ENCODE measurements at places on chromosomes 4 and X.

- no peak for DNase-seq
Observed at GRCh38 chr4:41533680-41534079, 4.3 kb upstream of the LIMCH1 start.

DNA sequence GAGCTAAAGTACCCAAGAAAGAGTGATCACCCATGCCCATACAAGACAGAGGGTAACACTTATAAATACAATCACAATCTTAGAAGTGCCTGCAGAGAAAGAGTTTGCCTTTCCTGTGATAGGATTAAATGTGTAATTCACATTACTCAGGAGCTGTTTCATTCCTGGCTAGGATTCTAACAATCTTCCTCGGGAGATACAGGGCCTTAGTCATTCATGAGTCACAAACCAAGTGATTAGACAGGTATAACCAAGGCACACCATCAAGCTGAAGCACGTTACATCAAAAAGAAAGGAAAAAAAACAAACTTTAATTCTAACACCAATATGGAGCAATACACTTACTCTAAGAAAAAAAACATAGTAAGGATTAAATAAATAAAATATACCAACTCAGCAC lies 14.9 kb downstream of the ABCG2 start:
- DNase-seq = no peak

DNA sequence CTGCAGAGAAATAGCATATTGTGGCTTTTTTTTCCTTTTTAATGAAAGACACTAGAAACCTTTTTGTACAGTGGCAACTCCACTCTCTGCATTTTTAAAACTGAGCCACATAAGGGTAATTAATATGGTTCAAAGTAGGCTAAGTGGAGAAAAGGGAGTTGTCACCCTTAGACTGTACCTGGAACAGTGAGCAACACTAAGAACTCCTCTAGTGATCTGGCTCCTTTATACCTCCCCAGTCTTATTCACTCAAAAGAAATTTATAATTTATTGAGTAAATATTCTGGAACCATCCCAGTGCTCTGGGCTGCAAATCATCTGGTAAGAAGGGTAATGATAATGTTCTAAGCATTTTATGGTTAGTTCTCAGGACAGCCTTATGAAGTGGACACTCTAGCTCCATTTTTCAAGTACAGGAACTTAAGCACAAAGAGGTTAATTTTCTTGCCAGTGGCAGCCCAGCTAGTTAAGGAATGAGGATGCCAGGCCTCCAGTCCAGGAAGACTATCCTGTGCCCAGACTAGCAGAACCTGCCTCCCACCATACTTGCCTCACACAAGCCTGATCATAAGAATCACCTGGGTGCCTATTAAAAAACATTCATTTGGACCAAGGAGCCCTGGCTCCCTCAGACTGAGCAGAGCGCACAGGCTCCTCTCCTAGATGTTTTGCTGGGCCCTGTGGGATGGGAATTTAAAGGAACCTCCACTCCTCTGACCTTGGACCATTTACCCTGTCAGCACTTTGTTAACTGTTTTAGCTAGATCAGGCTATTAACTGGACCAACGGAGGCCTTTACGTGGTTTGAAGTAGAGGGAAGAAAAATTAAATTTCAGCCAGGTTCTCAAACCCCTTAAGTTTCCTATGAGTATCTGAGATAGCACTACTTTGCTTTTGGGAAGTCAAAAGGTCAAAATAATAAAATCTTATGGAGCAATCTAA lies 102.6 kb downstream of the PDE5A start:
- no peak for DNase-seq

DNA sequence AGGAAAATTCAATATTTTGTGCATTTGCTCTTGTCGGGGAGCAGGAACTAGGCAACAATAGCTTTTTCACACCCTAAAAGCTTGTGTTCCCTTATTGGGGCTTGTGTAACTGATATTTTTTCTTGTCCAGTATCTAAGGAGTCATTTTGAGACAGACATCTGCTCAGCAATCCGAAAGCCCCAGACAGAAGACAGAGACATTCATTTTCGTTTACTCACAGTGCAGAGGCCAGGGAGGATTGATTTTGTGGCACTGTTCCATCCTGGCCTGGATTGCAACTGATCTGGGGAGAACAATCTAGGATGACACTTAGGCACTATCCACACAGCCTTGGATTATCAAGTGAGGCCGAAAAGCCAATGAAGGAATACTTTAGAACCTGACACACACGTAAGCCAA lies 27.4 kb upstream of the PLAC1 start:
- no peak for DNase-seq

DNA sequence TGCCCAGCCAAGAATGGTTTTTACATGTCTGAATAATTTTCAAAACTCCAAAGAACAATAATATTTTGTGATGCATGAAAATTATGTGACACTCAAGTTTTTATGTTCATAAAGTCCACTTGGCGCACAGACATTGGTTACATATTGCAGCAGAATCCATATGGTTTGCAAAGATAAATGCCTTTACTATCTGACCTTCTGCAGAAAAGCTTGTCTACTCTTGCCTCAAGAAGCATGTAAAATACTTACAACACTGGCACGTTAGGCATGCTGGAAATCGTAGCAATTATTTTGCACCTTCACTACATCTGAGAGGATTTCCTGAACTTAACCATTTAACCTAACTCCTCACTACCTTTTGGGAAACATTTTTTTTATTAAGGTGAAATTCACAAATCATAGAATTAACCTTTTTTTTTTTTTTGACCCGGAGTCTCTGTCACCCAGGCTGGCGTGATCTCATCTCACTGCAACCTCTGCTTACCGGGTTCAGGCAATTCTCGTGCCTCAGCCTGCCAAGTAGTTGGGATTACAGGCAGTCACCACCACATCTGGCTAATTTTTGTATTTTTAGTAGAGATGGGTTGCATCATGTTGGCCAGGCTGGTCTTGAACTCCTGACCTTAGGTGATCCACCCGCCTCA lies 3.5 kb upstream of the XG start:
- no peak for DNase-seq

DNA sequence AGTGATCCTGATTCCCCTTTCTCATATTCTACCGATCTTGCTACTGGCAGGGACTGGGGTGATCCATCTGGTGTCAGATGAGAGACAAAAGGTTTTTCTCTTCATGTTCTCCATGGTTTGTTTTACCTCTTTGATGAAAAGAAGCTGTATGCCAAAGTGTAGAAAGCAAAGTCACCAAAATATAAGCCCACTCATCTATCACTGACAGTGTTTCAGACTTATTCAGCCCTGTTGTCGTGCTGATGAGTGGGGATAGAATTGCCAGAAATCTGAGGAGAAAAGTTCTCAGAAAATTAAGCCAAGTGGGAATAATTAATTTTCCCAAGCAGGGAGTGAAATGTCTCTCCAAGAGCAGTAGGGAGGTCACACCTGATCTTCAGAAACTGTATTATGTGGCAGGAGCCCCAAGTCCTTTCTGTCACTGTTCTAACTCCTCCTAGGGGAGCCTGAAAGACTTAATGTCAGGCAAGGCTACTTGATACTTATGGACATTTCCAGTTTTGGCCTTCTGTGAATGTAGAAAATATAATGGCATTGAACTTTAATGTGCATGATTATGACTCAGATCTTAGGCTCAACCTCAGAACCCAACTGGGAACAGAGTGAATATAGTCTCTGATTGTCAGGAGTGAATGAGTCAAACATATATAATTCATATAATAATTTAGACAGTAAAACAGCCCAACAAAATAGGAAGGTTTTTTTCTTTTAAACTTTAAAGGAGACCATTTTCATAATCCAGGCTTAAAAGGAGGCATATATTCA lies 298.1 kb downstream of the ANKRD50 start:
- DNase-seq = no peak

DNA sequence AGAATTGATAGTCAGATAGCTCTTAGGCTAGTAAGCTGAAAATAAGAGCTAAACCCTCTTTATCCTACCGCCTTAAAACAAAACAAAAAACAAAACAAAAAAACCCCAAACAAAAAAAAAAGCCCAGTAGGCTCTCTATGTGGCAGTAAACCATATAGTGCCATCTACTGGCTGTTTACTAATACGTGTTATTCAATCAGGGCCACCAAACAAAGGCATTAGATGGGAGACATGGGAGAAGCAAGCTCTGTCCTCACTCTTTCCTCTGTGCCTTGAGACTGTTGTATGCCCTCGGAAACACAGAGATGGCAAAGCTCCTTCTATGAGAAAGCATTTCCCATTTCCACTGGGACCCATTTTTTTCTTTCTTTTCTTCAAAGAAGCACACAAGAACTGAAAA lies 148.8 kb upstream of the MID1 start:
- DNase-seq = no peak

GRCh38 chrX:48541140-48541814 lies 1.8 kb downstream of the TBC1D25 start:
- no peak for DNase-seq

GRCh38 chr4:41140410-41140809 lies 73.9 kb downstream of the APBB2 start:
- DNase-seq = no peak

DNA sequence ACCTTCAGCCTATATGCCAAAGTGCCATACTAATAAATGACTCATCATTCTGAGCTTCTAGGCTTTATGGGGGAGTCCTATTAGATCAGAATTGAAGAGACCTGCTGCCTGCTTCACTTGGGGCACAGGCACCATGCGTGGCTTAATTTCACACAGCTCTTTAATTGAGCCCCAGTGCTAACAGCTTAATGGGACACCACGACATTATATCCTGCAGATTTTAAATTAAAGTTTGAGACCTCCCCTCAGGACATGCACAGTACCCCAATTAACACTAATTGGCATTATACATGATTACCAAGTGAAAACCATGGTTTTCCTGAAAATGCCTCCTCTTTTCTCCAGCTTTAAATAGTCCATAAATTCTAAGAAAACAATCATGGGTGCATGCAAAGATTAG lies 6.8 kb downstream of the C1QTNF7 start:
- DNase-seq = no peak

DNA sequence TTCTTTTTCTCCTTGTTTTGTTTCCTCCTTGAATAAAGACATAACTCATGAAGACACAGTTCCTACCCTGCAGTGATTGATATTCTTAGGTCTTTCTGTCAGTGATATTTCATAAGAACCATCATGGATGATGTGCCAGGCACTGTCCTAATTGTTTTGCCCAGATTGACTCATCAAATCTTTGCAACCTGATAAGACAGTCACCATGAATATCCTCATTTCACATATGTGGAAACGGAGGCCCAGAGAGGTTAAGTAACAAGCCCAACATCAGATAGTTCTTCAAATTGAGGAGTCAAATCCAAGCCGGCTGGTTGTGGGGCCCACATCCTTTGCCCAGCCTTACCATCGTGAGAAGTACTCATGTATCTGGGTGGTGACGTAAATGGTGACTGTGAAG lies 69.9 kb downstream of the SEL1L3 start:
- DNase-seq = no peak

DNA sequence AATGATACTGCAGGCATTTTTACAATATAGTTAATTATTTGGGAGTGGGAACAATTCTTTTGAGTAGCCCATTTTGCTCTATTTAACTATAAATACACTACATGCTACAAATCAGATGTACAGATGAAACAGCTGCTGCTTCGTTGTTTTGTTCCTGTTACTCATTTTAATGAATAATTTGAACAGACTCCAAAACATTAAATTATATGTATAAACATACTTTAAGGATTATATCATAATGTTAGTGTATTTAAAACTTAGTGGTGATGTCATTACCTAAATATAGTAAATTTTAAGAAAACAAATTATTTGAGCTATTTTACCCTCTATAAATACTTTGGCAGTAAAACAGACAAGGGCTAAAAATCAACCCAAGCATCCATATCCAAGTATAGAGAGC lies 60.7 kb downstream of the GAB1 start:
- no peak for DNase-seq

DNA sequence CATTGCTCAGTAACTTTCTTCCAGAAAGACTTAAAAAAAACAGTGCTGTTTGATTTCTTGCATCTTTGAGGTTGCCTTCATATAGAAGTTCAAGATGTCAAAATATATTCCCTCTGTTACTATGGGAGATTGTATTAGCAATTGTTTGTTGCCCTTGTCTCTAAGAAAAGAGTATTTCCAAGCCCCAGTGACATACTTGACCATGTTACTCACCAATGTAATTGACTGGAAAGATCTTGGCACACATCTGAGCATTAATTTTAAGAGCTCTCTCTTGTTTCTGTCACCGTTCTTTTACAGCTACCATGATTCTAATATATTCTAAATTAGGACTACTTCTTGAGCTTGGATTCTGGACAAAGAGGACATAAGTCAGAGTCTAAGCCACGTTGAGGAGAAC lies 902.7 kb upstream of the EPHA5 start:
- no peak for DNase-seq

DNA sequence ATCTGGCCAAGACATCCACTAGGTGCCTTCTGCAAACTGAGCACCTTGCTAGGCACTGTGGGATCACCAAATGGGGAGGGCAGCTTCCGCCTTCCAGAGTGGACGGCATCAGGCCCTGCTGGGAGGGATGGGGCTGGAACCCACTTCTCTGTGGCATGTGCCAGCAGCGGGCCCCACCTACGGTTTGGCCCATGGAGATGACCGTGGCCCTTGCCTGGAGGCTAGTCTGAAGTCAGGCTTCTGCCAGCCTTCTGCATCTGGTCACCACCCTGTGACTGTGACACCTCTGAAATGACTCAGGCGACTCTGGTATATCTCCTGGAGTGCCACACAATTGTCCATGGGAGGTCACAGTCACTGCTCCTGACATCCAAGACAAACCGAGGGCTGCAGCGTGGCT lies 7.2 kb downstream of the SSR4 start:
- no peak for DNase-seq

DNA sequence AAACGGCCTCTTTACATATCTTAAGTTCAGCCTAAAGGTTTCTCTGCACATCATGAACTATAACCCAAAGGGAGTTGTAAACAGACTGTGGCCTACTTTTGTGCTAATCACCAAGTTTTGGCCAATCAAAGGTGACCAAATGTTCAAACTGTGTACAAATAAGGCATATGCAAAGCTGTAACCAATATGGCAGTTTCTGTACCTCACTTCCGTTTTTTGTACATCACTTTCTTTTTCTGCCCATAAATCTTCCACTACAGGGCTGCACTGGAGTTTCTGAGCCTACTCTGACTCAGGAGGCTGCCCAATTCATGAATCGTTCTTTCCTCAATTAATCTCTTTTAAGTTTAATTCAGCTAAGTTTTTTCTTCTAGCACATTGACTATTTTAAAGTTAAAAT lies 318.7 kb downstream of the SLC7A11 start:
- no peak for DNase-seq

GRCh38 chrX:79408623-79409322 lies 41.6 kb upstream of the ITM2A start:
- DNase-seq = no peak

DNA sequence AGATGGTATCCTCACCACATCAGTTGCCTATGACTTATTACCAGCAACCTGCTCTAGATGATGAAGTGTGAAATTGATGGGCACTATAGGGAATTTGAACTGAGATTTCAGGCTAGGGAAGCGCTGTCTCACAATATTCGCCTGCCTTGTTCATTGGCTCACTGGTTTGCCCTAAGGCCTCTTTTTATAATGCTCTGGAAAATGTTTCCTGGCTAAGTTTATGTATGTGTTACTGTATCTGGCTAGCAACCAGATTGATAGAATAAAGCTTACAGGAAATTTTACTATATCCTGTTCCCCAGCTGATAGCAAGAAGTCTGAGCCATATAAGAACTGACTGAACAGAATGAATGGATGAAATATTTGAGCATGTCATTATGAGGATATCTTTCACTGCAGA lies 71.6 kb downstream of the GSTCD start:
- DNase-seq = no peak
